ENCODE measurements at places on chromosomes 12 and 14.

GRCh38 chr12:94140556-94140955 is 7.8 kb upstream of the PLXNC1 start:
- DNase-seq: no peak

DNA sequence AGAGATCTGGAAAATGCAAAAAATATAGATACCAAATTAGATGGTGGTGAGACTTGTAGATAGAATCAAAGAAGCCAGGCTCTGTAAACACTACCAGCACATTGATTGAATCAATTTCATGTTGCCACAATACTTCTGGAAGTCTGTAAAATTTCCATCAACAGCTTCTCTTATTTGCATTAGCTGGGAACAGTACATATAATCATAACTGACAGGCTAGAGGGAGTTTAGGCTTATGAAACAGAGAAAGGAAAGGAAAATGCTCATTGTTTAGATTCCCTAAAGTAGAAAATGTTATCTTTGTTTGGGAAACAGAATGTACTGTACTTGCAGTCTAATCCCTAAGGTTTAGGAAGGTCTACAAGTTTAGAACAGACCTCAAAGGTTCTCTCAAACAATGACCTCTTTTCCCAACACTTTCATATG is 335.2 kb downstream of the CEP128 start:
- no peak for DNase-seq

DNA sequence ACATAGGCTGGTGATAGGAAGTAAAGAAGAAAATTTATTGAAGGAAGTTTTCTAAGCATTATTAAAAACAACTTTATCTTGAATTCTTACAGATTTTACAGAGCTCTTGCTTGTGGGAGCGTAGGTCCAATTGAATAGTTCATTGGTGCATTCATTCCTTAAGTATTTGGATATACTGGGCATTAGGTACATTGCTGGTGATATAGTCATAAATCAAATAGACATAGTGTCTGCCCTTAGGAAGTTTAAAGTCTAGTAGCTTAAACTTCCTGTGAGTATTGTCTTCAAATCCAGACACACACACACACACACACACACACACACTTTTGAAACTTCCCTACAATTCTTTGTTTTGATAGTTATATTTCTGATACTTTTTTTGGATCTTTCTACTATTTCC is 226.7 kb downstream of the FUT8 start:
- DNase-seq: no peak

GRCh38 chr14:96470331-96470730 is 31.9 kb upstream of the PAPOLA start:
- DNase-seq: no peak

DNA sequence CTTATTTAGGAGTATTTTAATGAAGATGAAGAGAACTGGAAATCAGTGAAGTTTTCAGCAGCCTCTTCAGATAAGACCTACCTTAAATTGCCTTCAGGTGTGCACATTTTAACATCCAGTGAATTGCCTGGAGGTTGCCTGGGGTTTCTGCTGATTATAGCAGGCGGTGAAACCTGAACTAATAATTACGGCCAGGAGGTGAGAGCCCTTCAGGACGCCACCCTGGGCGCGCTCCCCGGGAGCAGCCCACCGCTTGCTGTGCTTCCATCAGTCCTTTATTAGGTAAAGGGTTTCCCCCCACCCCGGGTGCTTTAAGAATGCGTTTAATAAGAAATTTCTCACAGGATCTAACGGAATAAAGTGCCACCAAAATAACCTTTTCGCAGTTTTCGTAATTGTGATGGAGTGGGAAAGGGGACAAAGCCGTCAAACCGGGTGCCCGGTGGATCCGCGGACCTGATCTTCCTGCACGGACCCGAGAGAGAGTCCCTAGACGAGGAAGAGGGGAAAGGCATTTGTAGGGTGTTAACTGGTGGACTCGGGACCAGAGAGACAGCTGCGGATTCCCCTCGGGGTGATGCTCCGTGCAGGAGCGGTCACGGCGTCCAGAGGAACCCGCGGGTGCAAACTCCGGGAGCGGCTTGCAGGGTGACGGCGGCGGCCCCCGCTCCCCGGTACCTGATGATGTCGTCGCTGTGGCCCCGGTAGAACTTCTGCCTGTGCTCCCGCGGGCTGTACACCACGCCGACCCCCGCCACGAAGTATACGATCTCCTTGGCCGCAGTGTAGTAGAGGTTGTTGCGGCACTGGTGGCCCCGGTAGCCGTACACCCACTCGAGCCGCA is 902 bp downstream of the EML5 start:
- DNase-seq: no peak

DNA sequence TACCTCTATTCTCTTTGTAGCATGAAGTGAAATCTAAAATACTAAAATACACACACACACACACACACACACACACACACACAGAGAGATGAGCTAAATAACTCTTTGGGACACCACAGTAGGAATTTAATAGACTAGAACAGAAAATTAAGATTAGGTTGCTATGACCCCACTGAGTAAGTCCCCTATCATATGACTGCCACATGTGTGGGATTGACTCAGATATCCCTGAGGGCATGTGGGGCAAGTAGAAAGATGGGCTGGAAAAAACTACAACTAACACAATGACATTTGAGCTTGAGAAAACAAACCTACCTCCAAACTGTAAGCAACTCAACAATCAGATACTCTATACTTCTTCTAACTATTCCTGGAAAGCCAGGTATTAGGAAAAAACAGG is 27.0 kb downstream of the SLC25A21 start:
- DNase-seq: no peak

DNA sequence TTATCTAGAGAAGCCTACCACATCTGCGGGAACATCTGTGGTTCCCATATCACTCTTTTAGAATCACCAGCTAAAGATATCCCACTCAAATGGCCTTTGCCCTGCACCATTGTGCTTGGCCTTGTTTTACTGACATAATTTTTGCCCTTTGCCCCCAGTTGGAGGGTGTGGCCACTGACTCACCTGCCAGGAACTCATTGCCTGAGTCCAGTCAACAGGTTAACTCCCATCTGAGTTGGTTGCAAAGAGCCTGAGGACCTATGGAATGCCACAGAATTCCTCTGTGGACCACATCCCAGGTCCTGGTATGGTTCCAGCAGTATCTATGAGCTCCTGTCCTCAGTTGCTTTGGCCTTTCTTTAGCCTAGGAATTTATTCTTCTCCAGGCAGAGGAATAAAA is 55.7 kb upstream of the PTGR2 start:
- peak; percentile 58 for DNase-seq

DNA sequence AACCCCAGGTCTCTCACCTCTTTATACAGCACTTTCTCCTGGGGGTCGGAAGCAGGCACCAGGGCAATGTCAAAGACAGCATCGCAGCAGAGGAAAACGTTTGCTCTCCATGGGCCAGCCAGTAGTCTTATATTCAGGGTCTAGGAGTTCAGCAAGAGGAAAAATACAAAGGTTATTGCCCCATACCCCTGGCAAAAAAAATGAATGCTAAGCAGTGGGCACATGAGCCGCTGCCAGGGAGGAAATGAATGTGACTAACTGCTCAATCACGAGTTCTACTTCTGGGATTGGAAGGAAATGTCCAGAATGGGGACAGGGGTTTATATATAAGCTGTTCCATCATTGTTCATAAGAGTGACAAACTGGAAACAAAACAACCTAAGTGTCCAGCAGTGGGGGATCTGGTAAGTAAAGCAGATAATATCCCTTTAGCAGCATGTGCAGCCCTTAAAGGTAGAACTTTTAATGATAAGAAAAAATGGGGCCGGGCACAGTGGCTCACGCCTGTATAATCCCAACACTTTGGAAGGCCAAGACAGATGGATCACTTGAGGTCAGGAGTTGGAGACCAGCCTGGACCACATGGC is 53.8 kb downstream of the PHETA1 start:
- no peak for DNase-seq

DNA sequence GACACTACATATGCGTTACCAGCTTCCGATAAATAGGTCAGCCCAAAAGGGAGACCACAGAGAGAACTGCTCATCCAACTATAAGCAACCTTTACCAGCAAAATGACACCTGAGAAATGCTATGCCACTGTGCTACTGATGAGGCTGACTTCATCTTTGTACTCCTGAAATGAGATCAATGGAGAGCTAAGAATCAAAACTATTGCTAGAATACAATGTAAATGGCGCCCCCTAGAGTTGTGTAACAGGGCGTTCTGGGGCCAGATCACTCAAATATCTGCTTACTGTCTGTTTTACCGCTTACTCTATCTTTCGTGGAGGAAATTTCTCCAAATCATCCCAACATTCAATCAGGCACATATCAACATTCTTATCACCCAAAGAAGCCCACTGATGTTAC is 4.6 kb downstream of the ZNF384 start:
- no peak for DNase-seq

- no peak for DNase-seq
These were observed 37.0 kb downstream of the BTG1 start for GRCh38 chr12:92108651-92109050.

GRCh38 chr12:22477166-22477893 is 67.0 kb downstream of the C2CD5 start:
- DNase-seq: no peak

GRCh38 chr14:51331486-51332367 is 91.7 kb downstream of the TMX1 start:
- DNase-seq: no peak

DNA sequence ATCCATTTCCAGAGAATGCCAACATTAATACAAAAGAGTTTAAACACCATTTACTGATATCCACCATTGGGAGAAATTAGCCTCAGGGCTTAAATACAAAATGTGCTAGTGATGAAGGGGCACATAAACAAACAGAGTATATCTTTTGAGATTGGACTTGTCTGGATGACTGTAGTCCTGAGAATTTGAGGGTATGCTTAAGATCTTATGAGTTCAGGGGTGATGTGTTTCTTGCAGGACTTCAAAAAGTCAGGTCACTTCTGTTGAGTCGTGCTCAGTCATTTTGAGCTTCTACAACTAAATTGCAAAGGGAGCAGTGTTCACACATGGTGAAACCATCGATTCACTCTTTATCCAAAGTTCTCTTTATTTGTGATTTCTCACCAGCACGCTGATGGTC is 425.7 kb downstream of the ATP23 start:
- DNase-seq: no peak

- DNase-seq: no peak
These were observed 117.5 kb upstream of the PARP11 start for GRCh38 chr12:3990501-3991280.

- no peak for DNase-seq
These were observed 150.1 kb downstream of the NAV3 start for GRCh38 chr12:77980782-77981181.

DNA sequence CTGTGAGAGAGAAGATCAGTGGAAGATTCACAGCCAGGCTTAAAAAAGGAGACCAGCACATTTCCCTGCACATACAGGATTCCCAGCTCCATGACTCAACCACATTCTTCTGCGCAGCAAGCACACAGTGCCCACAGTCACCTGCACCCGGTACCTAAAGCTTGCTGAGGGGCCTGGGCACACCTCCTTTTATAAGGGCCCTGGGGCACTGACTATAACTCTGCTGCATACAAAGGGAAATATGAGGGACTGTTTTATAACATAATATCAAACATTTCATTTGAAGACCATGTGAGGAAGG is 322.9 kb downstream of the DAD1 start:
- no peak for DNase-seq

DNA sequence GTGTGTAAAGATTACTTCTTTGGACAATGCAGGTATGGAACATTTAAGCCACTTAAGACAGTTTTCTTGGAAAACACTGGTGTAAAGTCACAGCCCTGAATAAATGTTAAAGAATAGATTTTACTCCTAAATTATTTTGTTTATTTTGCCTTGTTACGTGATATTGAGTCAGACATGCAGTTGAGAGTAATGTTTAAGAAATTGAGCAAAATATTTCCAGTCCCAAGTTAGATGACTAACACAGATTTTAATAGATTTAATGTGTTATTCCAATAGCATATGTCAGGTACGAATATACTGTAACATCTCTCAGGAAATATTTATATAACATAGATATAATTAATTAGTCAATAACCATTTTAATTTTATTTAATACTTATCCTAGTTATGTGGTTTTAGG is 1361.7 kb downstream of the FSCB start:
- no peak for DNase-seq

- DNase-seq: no peak
These were observed 54.9 kb downstream of the CPNE8 start for GRCh38 chr12:38850461-38850860.

DNA sequence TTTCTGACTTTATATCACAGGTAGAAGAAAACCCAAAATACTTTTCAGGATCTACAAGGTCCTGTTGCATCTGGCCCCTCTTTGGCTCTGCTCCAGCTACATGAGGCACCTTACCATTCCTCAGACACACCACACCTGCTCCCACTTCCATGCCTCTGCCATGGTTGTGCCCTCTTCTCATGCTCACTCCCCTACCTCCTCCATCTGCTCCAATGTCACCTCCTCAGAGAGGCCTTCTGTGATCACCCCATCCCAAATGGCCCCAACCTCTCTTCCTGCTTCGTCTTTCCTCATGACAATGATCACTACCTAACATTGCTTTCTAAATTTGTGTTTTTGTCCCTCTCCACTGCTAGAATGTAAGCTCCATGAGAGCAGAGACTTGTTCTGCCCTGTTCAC is 174.3 kb downstream of the ANO2 start:
- no peak for DNase-seq

DNA sequence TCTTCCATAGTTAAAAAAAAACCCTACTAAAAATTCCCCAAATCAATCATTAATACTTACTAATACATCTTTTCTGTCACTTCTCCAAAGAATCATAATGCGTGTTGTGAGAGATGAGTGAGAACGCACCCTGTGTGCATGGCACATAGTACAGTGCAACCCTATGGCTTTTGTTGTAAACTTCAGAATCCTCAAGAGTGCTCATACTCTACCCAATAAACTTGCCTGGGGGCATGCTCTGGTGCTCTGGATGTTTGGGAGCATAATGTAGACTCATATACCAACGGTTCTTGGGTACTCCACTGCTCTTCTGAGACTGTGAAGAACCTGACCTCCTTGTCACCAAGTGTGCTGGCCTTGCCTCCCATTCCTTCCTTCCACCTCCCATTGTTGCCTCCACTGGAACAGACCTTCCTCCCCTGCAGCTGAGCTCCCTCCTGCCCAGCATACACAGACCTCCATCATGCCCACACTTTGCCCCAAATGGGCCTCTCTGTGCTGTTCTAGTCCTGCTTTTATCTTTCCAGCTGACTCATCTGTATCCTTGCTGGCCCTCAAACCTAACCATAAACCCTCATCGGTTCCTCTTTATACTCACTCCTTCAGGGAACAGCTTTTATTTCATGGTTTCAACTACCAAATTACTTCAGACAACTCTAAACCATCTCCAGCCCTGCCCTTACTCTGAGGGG is 8.9 kb downstream of the DCP1B start:
- DNase-seq: no peak

- no peak for DNase-seq
These were observed 66.7 kb downstream of the CCDC88C start for GRCh38 chr14:91350813-91351511.

- DNase-seq: no peak
These were observed 32.3 kb downstream of the TSPAN8 start for GRCh38 chr12:71125515-71125914.

DNA sequence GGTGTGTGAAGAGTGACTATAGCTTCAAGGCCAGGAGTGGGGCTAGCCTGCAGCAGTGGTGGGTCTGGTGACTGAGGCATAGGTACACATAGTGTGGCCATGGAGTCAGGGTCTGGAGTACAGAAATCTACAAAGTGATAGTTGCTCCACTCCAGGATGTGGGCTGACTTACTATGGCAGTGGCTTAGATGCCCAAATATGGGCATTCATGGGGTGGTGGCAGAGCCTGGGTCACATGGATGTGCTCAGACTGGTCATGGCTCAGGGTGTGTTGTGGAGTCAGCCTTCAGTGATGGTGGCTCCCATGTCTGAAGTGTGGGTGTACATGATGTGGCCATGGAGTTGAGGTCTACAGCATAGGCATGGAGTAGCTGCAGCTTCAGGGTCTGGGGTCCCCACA is 27.3 kb downstream of the CLEC6A start:
- DNase-seq: no peak
